T-helper 1 cell (primary cell): ENCODE measurements at places on chromosomes 5 and 9.

GRCh38 chr9:134560206-134560605 lies 81.4 kb upstream of the COL5A1 start:
- no peak for DNase-seq

DNA sequence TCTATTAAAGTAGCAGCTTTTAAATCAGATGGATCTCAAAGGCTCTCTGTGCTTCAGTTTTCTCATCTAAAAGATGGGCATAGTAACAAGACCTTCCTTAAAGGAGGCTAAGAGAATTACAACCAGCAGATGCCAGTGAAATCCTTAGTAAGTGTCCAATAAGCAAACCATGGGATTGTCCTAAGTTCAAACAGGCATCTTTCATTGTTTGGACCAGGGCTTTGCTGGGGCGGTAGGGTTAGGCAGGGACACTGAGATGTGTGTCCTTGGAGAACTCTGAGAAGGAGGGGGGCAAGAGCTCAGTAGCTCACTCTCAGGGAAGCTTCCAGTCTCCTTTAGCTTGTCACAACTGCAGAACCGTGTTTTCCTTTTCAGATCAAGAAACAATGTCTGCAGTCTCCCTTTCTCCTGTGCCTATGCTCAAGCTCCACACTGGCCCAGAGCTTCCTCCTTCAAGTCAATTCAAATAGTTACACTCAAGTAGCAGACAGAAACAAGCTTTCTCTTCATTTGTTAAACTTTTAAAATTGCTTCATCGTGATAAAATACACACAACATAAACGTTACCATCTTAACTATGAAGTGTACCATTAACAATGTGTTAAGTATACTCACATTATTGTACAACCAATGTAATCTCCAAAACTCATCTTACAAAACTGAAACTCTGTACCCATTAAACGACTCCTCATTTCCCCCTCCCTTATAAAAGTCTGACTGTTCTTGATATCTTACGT lies 216.2 kb downstream of the PIK3R1 start:
- DNase-seq = no peak

DNA sequence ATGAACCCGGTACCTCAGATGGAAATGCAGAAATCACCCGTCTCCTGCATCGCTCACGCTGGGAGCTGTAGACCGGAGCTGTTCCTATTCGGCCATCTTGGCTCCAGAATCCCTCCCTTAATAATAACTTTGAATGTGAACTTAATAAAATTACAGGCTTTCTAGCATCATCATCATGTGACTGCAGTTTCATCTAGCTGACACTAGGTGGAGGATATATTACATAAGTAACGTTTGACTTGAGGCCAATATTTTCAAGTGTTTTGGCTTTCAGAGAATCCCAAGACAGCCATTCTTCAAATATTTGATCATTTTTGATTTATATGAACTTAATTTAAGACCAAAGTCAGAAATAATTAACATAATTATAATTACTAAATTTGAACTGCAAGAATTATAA lies 474.9 kb upstream of the CDH10 start:
- DNase-seq = no peak

DNA sequence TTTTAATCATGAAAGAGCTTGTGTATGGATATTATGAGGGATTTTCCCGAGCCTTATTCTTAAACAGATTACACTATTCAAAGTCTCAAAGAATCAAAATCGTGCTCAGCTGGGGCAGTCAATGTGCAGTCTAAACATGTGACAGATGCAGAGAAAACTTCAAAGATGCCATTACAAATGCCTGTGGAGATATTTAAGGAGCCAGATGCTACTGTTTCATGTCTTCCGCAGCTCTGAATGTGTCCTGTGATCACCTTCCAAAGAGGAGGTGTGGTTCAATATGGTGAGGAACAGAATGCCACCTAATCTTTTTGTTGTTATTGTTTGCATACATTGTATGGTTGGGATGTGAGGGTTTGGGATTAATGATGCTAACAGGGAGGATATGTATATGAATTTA lies 593.3 kb upstream of the ARRDC3 start:
- DNase-seq = no peak

DNA sequence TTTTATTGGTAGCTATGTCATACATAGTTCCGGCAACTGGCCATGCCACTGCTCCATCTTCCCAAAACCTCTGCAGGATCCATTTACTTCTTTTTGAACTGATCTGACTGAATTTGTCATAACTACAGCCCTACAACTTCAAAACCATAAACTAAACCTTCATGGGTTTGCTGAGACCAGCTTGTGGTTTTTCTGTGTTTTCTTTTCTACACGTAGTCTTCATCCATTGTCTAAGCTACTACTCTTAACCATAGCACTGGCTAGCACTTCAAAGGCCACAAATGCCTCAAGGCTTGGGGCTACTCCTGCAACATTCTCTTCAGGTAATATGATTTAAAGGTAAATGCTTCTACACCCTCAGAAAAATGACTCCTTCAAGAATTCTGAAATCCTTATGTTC lies 9.0 kb upstream of the KIF2A start:
- DNase-seq = no peak

DNA sequence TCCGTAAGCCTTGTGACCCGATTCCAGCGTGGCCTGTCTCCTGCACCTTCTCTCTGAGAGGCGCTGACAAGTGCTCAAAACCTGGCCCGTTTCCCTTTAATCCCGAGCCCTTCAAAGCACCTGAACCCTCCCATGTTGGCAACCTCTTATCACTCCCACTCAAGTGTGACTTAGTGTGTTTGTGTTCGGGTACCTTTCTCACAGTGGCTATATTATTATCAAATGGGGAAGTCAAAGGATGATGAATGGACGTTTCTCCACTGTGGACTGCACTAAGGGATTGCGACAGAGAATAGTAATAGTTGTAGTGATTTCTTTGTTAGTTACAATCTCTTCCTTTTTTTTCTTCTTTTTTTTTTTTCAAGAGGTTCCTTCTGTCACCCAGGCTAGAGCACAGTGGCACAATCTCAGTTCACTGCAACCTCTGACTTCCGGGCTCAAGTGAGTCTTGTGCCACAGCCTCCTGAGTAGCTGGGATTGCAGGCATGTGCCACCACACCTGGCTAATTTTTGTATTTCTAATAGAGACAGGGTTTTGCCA lies 65.4 kb upstream of the TNFSF8 start:
- DNase-seq = no peak

GRCh38 chr5:90940227-90940995 lies 381.8 kb downstream of the ADGRV1 start:
- peak; percentile 1 for DNase-seq

DNA sequence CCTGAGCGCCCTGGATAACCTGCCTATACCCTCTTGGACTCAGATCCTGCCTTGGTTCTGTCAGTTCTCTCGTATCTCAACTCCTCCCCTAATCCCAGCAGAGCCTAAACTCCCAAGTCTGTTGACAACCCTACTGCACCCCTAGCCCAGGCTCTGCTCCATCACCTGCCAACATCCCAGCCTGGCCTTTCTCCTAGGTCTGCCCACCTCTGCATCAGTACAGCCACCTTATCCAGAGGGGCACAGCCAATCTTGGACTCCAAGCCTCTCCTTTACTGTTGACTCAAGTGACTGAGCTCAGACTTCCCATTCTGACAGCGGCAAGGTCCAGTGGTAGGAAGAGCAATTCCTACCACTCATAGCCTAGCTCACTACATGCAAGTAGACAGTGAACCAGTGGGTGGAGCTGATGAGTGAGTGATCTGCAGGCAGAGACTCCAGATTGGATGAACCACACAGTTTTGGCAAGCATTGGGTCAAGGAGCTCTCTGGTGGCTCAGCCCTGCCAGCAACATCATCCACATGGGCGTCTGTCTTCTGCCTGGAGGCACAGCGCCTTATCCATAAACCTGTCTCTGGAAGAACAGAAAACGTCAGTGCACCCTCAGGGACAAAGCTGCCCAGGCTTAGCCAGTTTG lies 26.5 kb downstream of the TRMO start:
- DNase-seq = no peak

DNA sequence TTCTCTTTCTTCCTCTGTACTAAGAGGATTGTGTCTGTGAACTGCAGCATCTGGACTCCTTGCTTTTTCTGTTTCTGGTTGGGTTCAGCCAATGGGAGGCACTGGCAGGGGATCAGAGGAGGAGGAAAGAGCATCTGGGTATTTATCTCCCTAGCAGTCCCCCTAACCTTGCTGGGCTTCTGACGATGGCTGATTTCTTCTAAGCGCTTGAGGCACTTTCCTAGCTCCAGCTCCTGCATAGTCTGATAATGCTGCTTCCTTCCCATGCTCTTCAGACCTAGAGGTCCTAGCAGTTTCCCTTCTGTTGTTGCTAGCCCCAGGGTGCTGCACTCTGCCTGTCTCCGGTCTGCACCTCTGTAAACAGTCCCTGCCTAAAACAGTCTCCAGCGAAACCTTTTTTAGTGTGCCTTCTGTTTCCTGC lies 225.1 kb downstream of the PDZD2 start:
- DNase-seq = no peak

- no peak for DNase-seq
Observed at GRCh38 chr5:124790895-124791732, 44.7 kb upstream of the ZNF608 start.

DNA sequence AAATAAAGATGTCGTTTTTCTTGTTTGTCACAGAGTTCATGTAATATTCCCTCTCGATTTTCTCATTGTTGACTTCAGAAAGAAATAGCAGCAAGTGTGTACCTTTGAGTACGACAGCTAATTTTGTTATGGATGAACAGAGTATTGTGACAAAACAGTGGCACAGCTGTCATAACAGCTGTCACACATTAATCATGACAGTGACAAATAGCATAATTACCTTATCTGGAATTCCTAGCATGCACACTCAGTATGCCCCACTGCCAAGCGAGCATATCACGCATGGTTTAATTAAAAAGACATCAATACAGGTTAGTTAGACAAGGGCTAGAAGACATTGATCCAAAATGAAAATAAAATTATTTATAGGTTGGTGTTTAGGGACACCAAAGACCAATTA lies 375.1 kb downstream of the SPATA31D1 start:
- DNase-seq = no peak

GRCh38 chr9:107033966-107034365 lies 171.0 kb downstream of the ZNF462 start:
- no peak for DNase-seq

- no peak for DNase-seq
Observed at GRCh38 chr9:93261281-93261680, 77.3 kb downstream of the WNK2 start.

- peak; percentile 24 for DNase-seq
Observed at GRCh38 chr5:67221487-67222242, 25.1 kb upstream of the CD180 start.

DNA sequence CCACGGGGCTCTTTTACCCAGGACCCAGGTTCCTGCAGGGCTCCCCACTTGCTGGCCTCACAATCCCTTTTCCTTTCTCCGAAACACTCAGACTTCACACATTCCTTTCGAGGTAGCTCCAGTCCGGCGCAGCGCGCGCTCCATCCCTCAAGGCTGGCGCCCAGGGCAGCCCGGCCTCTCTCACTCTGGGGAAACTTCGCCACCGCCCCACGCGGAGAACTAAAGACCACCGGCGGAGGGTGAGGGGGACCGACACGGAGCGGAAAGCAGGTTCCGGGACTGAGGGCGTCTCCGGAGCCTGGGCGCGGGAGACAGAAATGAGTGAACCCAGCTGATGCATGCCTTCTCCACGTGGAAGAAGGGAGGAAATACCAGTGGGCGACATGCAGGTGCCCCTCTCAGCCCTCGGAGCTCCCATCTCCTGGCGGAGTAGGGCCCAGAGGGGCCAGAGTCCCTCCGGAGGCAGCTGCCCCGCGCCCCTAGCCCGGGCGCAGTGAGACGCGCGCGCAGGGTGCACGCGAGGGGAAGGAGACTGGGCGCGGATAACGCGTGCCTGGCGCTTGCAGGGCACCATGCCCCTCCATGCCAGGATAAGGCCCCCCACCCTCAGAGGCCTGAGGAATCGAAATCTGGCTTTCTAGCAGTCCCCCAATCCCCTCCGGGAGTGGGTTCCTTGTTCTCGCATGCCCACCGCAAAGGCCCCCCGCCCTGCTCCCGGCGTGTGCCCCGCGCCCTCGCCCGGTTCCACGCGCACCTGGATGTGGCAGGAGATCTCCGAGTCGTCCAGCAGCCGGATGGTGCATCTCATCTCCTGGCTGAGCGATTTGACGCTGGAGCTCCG lies 650 bp downstream of the FRMD3 start:
- DNase-seq = no peak
